ENCODE measurements at places on chromosomes 3 and 15.

GRCh38 chr15:39478996-39479395, 101.9 kb upstream of the THBS1 start:
- DNase-seq: no peak

- no peak for DNase-seq
Measured at GRCh38 chr3:197499427-197499826, 56.3 kb downstream of the BDH1 start.

DNA sequence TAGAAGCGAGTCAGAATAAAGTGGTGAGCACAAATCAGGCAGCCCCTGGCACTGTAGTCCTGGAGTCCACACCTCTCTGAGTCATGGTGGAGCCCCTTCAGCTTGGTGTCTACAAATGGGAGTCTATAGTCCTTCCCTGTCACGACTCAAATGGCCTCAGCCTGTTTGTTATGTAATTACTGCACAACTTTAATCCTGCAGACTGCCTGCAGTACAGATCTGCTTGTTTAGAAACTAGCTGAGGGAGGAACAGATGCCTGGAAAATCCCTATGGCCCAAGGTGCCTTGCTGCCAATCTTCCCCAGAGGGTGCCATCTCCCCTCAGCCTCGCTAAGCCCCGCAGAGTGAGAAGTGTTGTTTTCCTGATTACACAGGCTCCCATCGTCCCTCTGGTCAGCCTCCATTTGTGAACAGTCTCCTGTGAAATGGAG, 3.9 kb upstream of the CXCR6 start:
- DNase-seq: no peak

DNA sequence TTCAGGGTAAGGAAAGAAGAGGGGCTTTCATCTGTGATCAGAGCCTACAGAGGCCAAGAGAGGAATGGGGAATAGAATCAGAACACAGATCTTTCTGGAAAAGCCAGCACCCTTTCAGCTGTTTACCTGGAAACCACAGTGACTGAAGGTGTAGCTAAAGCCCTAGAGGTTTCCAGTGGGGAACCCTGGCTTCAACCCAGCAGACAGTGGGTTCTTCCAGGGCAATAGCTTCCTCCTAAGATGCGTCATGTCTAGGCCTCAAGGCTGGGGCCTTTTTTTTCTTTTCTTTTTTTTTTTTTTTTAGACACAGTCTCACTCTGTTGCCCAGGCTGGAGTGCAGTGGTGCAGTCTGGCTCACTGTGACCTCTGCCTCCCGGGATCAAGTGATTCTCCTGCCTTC, 3.1 kb upstream of the CPNE9 start:
- DNase-seq: no peak

DNA sequence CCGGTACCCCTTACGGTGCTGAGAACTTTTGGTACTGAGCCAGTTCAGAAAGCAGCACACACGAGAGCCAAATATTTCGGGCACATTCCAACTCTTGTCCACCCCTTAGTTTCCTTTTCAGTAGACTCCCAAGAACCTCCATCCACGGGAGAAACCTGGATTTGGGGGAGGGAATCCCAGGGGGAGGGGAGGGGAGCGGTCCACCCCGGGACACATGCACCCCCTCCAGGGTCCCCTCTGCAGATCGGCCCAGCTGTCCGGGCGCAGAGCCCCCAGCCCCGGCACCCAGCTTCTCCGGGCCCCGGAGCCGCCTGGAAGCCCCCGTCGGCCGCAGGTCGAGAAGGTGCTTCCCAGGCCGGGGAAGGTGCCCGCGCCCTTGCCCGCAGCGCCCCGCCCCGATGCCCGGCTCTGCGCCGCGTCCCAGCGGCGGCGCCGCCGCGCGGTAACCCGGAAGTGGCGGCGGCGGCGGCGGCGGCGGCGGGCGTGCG, 455 bp upstream of the ABHD17C start:
- peak; percentile 40 for DNase-seq

DNA sequence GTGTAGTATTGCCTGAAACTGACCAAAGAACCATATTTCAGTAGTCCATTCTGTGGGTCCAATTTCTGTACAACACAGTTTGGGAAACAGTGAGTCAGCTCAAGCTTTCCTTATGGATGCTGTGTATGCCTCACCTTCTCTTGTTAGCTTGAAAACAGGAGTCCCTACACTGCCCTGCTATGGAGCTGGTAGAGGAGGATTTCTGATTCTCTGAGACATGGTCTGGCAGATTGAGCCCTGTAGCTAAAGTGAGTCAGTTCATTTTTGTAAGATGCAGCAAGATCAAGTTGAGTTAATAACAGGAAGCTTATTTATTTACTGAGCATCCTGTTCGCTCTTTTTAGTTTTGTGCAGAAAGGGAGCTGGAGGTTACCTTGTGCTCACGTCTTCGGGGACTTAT, 424.1 kb upstream of the RBMS3 start:
- no peak for DNase-seq

DNA sequence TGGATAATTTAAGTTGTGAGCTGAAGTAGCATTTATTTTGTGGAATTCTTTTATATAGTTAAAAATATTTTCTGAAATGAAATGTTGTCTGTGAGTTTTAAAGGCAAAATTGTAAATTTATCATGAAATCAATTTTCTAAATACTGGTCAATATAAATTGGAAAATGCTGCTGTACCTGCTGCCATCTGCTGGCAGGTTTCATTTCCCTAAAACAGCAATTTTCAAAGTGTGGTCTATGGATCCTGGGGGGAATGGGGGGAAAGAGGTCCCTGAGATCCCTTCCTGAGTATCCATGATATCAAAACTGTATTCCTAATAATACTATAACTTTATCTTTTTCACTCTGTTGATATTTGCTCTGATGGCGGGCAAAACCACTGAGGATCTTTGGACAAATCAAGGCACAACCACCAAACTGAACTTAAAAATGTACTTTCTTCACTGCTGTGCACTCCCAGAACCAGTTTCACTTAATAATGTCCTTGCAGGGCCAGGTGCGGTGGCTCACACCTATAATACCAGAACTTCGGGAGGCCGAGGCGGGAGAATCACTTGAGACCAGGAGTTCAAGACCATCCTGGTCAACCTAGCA, 17.2 kb upstream of the CCR4 start:
- DNase-seq: no peak

GRCh38 chr3:71355862-71356261, 227.7 kb downstream of the FOXP1 start:
- DNase-seq: no peak

Data from stimulated activated CD4-positive, alpha-beta T cell treated with anti-CD3 and anti-CD28 coated beads, TNF-alpha, amount 100 ng/mL, for 48 hours (primary cell).